ENCODE measurements at places on chromosomes 12 and 14.

DNA sequence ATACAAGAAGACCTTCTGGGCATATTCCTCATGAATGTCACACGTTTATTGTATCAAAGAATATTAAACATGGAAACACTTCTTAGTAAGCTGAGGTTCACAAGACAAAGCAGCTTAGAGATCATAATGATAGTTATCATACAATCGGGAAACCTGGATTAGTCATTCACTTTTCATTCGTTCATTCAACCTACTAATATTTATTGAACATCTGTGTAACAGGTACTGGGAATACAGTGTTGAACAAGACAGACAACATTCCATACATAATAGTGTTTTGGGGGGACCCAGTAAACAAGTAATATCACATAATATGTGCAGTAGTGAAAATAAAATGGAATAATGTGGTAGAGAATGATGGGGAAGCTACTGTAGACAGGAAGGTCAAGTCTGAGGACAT is 100.6 kb upstream of the GRIP1 start:
- no peak for DNase-seq

GRCh38 chr14:72629534-72629933 is 264.4 kb downstream of the DPF3 start:
- DNase-seq, result no peak

DNA sequence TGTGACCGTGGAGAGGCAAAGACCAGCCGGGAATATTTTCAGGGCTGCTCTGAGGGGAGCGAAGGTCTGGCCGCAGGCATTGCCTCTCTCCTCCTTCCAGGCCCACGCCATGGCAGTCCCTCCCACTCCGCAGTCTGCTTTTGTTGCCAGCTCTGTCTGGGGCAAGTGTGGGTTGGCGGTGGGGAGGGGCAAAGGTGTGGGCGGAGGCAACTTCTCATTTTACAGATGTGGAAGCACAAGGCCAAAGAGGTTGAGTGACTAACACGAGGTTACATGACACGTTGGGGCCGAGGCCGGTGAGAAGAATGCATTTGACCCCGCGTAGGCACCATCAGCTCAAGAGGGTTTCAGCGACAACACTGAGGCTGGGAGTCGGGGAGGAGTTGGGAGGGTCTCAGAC is 6.1 kb upstream of the FAIM2 start:
- DNase-seq, result no peak

GRCh38 chr14:101025131-101025530 is 121.6 kb upstream of the RTL1 start:
- DNase-seq, result no peak

DNA sequence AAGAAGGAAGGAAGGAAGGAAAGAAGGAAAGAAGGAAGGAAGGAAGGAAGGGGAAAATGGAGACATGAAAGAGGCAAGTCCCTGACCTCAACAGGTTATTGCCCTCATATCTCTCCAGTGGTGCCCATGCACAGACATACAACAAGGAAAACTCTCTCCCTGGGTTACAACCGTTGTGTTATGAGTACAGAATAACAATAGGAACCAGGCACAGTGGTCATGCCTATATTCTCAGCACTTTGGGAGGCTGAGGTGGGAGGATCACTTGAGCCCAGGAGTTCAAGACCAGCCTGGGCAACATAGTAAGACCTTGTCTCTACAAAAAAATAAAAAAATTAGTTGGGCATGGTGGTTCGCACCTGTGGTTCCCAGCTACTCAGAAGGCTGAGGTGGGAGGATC is 139.4 kb upstream of the HMGA2 start:
- DNase-seq, result no peak

GRCh38 chr14:64444984-64445845 is 20.1 kb upstream of the AKAP5 start:
- DNase-seq, result peak; percentile 74

All from cerebellum (tissue), 4 donors.